ENCODE measurements at places on chromosomes 6 and 20. TPM values are rescaled to one million over a fixed set of nuclear protein-coding genes. Genes with fewer than 3 reads are reported as not detected.

GRCh38 chr6:100892693-100893092 lies 11.6 kb upstream of the ASCC3 start:
- no peak for DNase-seq

- DNase-seq: no peak
Measured at GRCh38 chr6:39608652-39609345, 116.4 kb downstream of the KIF6 start.

Gene SPEF1
- total RNA-seq: 1.00 TPM

DNA sequence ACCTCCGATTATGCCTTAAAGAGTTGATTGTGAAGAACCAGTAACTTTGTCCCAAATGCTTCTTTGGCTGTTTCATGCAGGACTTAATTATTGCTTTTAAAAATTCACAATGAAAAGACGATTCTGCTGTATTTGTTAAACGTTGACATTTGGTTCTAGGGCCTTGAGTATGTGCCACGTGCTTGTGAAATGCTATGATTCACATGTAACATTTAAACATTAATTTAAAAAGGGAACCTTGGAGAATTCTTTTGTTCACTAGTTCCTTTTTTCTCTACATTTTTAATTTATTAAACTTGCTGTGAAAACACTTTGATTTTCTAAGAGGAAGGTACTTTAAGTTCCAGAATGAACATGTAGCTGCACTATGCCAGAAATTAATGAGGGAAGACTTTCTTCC lies 9.5 kb downstream of the GZF1 start:
- no peak for DNase-seq

Gene TSPO2
- total RNA-seq: not detected

DNA sequence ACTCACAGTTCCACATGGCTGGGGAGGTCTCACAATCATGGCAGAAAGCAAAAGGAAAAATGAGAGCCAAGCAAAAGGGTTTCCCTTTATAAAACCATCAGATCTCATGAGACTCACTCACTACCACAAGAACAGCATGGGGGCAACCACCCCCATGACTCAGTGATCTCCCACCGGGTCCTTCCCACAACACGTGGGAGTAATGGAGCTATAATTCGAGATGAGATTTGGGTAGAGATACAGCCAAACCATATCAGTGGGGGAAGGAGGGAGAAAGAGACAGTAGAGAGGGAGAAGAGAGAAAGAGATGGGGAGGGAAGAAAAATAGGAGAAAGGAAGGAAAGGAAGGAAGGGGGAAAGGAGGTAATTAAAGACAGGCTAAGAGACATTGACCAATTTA lies 30.1 kb downstream of the GMDS start:
- no peak for DNase-seq

Gene GHRH
- not detected for total RNA-seq

DNA sequence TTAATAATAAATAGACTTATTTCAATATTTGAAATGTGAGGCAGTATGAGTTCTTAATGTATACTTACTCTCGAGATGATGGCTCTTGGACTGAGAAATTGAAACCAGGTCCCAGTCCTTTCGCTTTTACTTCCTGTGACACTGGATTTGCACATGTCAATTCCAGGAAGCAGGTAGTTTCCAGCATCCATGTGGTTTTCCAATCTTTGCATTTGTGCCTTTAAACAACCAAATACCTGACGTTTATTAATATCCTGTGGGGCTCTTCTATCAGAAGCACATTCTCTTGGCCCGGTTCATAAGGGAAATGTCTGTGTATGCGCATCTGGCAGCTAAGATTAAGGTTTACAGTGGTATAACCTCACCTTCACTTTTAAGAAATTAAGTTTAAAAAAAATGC lies 13.1 kb downstream of the UTRN start:
- DNase-seq: no peak

DNA sequence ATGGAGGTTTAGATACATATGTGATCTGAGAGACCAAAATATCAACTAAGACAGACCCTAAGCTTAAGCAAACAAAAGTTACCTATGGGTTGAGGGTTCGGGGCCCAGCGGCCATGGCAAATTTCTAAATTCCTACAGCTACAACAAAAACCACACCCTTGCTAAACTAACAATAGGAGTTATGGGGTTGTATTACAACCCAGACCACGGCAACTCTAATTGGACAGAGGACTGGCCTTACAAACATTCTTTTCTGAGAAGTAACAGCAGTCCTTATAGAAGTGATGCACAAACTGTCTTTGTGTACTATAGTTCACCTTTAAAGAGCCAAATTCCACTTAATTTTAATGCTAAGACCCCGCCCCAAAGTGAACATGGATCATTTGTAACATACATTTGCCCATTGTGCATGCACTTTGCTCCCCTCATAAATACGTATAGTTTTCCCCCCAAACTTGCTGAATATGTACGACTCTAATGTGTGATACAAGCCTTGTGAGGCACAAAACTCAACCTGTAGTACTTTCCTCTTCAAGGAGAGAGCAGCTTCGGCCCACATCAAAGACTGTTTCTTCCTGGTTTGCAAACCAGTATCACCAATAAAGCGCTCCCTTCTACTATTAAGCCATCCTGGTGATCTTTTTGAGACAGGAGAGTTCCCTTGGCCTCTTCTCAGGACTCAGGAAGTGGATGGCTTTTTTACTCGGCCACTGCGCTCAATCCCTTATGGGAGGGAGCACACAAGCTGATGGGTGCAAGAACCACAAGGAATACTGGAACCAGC lies 25.6 kb upstream of the MBOAT1 start:
- DNase-seq: no peak

- DNase-seq: no peak
Measured at GRCh38 chr6:156826290-156826955, 49.2 kb downstream of the ARID1B start.

DNA sequence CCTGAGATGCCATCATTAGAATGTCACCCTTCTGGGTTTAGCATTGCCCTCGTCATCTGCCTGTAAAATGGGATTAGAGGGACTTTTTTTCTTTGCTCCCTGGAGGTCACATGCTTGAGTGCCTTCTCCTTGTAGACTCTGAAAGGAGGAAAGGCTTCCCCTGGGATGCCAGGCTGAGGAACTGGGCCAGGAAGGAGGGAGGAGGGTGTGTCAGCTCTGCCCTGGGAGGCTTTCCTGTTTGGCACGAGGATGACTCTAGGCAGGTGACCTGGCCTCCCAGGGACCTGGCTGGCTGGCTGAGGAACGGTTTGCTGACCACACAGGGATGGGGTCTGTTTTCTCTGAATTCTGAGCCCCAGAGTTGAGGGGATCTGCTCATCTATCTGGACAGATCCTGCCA lies 137.9 kb upstream of the RNF24 start:
- no peak for DNase-seq

All from cerebellum (tissue), 4 donors.